ENCODE measurements at places on chromosomes 3 and 15.
A peak's percentile ranks its signal among the peaks of the same experiment; 100 is the strongest.

DNA sequence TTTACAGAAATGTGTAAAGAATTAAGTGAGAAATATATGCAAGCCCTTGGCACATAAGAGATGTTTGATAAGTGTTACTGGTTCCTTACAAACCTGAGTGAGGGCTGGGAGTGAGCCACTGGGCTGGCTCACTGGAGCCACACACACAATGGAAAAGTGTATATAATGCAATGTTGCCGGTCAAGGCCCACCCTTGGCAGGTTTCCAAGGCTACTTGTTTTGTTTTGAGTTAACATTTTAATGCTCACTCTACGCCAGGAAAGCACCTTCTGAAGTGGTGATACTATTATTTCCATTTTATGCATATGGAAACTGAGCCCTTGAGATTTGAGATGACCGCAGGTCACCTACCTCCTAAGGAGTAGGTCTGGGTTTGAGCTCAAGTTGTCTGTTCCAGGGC is 71.8 kb upstream of the FHIT start:
- DNase-seq = no peak

DNA sequence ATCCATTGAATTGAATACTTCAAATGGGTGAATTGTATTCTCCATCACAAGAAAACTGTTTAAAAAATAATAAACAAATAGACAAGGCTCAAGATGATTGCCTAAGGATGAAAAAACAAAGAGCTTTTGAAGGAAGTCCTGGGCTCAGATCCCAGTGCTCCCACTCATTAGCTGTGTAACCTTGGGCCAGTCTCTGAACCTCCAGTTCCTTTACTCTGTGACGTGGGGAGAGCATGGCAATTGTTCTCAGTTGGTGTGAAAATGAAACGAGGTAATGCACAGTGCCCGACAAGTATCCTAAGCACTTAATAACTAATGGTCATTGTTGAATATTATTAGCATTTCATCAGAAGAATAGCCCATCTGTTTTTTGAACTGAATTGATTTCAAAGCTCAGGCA is 40.7 kb downstream of the TNIK start:
- no peak for DNase-seq

DNA sequence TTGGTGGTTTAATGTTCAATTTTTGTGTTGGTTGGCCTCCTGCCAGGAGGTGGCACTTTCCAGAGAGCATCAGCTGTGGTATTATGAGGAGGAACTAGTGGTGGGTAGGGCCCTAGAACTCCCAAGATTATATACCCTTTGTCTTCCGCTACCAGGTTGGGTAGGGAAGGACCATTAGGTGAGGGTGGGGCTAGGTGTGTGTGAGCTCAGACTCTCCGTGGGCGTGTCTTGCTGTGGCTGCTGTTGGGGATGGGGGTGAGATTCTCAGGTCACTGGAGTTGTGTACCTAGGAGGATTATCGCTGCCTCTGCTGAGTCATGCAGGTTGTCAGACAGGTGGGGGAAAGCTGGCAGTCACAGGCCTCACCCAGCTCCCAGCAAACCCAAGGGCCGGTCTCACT is 187.1 kb downstream of the DPH6 start:
- no peak for DNase-seq

DNA sequence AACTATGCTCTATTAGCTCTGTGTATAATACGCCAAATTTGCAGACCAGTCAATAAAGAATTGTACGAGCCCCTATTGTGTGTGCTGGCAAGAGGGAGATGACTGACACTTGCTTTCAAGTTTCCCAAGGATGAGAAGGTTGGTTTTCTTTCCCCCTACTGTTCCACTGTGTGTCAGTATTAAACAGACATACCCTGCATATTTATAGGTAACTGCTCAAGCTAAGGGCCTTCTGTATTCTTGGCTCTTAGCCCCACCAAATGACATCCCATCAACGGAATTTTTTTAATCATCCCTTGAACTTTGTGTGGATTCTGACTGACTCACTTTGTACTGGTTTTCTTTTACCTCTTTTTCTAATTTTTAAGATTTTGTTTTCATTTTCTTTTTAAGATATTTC is 60.6 kb upstream of the GYG1 start:
- DNase-seq = peak; percentile 90

DNA sequence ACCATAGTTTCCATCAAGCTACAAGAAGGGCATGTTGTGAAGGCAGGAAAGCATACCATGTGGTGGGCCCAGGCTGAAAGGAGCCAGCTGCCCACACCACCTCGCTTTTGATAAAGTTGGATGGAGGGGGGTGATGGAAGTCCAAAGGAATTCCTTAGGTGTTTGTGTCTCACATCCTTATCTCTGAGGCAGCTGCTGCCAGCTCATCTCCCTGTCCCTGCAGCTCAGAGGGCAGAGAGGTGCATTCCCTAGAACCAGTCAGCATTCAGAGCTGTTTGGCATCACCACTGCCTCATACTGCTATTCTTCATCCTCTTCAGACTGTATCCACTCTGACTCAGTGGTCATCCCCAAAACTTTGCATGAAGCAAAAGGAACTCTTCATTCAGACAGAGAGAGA is 141.5 kb upstream of the BFSP2 start:
- DNase-seq = no peak

DNA sequence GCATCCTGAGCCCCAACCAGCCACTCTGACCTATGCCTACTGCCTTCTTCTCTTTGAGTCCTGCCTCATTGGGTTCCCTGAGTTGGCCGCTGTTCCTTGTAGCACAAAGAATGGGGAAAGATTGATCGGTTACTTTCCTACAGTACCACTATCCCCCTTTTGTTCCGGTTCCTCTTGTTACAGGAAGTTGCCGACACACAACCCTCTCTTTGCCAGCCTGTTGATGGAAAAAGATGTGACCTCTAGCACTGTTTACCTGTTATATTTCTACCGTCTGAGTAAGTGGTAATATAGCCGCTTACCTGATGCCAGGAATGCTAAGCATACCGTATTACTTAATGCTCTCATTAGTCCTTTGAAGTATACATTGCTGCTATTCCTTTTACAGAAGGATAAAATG is 9.7 kb upstream of the AHSG start:
- no peak for DNase-seq

DNA sequence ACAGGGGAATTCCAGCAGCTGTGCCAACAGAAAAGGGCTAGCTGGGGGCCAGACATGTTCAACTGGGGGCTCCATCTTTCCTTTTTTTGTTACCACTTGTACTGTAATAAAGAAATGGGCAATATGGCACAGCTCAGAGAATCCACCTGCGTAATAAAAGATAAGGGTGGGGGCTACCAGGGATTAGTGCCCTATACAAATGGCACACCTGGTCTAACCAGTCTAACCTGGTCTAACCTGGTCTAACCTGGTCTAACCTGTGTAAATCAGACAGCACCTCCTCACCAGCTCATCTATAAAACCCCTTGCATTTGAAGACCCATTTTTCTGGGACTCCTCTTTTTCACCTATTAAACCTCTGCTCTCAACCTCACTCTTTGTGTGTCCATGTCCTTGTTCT is 26.2 kb upstream of the CLDN16 start:
- DNase-seq = no peak

GRCh38 chr3:185807445-185808068 is 17.3 kb downstream of the IGF2BP2 start:
- DNase-seq = peak; percentile 91

GRCh38 chr3:29354894-29355293 is 74.0 kb downstream of the RBMS3 start:
- no peak for DNase-seq

- DNase-seq = no peak
Observed at GRCh38 chr15:100867433-100867832, 12.2 kb upstream of the ALDH1A3 start.

GRCh38 chr15:63195569-63196015 is 6.2 kb downstream of the RAB8B start:
- DNase-seq = no peak

DNA sequence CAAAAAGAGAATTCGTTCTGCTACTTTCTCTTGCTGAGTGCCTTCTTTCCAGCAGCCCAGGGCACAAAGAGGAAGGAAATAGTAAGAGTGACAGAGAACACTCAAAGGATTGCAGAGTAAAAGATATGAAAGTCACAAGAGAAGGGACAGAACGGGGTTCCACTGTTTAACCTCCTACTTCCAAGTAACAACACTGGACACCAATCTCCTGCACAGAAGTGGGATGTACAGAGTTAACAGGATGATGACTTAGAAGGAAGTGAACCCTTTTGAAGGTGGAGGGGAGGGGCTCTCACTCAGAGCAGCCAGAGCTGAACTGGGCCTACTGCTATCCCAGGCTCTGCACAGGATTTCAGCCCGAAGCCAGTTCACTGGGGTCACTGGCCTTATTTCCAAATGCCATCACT is 130.1 kb upstream of the PRICKLE2 start:
- DNase-seq = peak; percentile 42

GRCh38 chr3:43053291-43053690 is 52.6 kb downstream of the POMGNT2 start:
- DNase-seq = no peak

DNA sequence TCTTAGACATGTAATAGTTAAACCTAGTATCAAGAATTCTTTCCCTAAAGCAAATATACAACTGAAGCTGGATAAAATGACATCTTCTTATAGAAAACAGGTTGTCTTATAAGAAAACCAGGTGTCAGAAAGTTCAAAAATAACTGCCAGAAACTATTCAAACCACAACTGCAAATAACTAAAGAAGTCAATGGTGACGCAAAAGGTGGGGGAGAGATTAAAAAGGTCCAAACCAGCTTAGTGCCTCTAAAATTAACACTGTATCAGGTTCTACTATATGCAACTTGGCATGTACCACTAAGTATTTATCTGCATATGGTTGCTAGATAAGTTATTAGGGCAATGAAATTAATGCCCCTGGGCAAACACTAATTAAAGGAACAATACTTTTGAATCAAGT is 136.8 kb downstream of the TBL1XR1 start:
- DNase-seq = no peak

GRCh38 chr3:186451371-186451770 is 89.3 kb upstream of the DGKG start:
- DNase-seq = no peak

DNA sequence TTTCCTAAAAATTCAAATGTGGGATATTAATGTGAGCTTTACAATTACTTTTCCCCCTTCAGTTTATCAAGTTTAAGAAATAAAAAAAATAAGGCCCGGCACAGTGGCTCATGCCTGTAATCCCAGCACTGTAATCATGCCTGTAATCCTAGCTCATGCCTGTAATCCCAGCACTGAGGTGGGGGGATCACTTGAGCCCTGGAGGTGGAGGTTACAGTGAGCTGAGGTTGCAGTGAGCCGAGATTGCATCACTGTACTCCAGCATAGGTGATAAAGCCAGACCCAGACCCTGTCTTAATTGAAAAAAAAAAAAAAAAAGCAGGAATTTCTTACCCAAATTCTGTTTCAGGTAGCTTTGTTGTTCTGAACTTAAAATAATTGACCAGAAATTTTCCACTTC is 17.9 kb downstream of the ATP6V1A start:
- no peak for DNase-seq

DNA sequence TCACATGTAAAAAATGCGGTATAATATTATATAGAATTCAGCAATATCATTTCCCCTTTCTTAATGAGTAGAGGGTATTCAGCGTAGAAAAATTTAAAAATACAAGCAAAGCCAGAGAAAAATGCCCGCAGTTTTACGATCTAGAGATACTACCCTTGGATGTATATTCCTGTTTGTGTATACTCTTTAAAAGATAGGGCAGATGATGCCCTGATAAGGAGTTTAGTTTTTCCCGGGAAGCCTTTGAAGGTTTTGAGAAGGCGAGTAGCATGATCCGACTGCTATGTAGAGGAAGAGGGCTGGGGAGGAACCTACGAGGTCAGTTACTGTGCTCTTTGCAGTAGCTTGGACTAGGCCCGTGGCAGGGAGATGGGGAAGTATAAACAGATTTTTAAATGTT is 1.2 kb downstream of the YEATS2 start:
- DNase-seq = peak; percentile 23

GRCh38 chr3:11375333-11376088 is 103.3 kb downstream of the ATG7 start:
- DNase-seq = no peak

- DNase-seq = peak; percentile 89
Observed at GRCh38 chr3:55491296-55491816, 4.2 kb upstream of the WNT5A start.

DNA sequence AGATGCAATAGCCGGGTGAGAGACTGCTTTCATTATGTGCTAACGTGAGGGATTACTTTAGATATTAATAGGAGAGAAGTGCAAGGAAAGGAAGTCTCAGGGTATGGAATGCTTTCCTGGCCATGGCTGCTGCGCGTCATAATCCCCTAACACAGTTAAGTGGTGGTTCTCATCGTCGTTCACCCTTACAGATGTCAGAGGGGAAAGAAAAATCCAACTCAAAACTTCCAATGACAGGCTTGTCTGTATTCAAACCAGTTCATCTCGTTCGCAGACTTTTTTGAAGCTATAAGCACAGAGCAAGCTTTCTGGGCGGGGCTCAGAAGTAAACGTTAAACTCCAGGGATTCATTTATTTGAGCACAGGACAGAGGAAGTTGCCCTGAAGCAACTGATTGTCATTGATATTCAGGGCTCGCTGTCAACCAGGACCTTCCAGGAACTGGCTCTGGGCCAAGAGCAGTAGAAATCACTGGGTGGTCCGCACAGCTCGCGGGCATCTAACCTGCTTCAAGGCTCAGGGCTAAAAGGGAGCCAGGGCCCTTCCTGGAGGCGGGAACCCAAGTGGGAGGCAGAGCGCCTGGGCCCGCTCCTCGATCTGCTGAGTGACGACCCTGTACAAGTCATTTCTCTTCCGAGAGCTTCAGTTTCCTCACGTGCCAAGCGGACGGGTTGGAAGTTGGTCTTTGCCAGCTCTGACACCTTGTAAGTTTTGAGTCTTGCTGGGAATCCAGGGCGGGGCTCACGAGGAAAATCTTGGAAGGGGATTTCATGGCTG is 1.1 kb upstream of the LPP start:
- DNase-seq = peak; percentile 72

- DNase-seq = no peak
Observed at GRCh38 chr15:99414755-99415731, 150.7 kb upstream of the MEF2A start.

GRCh38 chr3:128177865-128178264 is 24.6 kb downstream of the EEFSEC start:
- no peak for DNase-seq

DNA sequence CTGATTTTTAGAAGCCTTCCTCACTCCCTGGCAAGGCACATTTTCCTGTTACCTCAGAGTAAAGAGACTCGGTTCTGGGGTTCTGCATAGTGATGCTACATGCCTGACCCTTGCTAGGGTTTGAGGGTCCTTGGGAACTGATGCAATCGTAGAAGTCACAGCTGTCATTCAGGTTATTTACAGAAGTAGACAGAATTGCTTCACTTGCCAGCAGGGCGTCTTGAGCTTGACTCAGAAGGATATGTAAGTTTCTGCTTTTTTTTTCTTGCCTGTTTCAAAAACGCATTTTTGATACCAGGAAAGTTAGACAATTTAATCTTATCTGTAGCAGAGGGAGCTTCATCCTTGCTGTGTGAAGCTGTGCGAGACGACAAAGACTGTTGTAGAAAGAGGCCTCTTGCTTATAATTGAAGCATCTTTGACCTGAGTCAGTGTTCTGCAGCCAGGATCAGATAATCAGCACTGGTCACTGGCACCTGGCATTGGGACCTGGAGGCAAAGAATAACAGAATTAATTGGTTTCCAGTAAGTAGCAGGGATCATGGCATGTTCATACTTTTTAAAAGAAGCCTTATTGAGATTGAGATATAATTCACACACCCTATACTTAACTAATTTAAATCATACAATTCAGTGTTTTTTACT is 24.8 kb downstream of the CACNA1D start:
- DNase-seq = no peak
